ENCODE measurements at places on chromosomes 4 and X.

DNA sequence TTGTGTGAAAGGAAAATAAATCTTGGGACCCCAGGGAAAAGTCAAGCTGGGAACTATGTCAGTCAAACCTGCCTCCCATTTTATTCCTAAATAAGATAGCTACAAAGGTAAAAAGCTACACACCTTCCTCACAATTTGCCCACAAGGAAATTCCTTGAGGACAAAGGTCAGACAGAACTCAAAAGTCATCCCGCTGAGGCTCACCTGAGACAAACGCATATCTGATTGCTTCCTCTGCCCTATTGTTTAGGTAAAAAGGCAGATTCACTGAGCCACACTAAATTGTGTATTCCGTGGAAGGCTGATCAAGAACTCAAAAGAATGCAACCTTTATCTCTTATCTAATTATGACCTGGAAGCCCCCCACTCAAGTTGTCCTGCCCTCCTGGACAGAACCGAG is 58.7 kb upstream of the MAML3 start:
- no peak for DNase-seq

DNA sequence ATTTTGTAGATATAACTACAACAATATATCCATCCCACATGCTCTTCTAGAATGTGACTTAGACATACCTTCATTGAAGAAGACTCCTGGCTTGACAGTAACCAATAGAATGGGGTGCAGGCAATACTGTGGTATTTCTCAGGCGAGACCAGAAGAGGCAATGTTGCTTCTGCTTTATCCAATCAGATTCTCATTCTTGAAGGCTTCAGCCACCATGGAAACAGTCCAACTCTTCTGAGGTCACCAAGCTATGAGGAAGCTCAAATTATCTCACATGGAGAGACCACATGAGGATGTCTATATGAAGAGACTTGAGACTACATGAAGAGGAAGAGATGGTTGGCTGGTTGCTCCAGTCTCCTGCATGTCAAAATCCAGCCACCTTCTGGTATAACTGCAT is 469.9 kb downstream of the PCDH10 start:
- no peak for DNase-seq

GRCh38 chrX:19214311-19214710 is 92.0 kb upstream of the ADGRG2 start:
- no peak for DNase-seq

- DNase-seq, result no peak
Measured at GRCh38 chr4:127772769-127773671, 9.1 kb upstream of the HSPA4L start.
